ENCODE measurements at places on chromosomes 2 and 18.
A peak's percentile ranks its signal among the peaks of the same experiment; 100 is the strongest.

- ATAC-seq = peak; percentile 55
Measured at GRCh38 chr2:231674587-231675338, 33.6 kb upstream of the PTMA start.

DNA sequence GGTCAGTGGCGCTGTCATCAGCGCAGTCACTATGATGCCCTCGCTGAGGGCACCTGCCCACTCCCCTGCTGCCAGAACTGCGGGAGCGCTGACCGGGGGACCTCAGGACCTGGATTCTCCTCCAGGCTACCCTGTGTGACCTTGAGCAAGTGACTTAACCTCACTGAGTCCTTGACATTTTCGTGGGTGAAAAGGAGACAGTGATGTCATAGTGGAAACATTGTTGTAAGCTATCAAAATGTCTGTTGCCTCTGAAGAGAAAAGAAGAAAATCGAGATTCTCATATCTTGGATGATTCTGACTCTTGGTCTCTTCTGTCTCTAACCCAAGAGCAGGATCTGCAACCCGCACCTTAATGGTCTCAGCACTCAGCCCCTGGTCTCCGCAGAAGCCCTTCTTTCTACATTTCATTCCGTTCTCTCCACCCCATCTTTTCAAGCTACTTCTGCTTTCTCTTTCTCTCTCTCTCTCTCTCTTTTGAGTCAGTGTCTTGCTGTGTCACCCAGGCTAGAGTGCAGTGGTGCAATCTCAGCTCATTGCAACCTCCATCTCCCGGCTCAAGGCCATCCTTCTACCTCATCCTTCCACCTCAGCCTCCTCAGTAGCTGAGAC lies 978 bp upstream of the TUBA4A start:
- ATAC-seq = peak; percentile 1

GRCh38 chr2:213228638-213229037 lies 55.6 kb upstream of the SPAG16 start:
- no peak for ATAC-seq

GRCh38 chr2:32706815-32707579 lies 79.1 kb downstream of the TTC27 start:
- no peak for ATAC-seq

DNA sequence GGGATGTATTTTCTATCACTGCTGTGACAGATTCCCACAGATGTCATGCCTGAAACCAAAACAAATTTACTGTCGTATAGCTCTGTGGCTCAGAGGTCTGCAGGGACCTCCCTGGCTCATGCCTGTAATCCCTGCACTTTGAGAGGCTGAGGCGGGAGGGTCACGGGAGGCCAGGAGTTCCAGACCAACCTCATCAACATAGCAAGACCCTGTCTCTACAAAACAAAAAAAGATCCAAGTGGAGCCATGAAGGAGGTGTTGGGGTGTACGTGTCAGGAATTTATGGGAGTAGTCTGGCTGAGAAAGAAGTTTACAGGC lies 51.0 kb upstream of the FAHD2A start:
- ATAC-seq = no peak

DNA sequence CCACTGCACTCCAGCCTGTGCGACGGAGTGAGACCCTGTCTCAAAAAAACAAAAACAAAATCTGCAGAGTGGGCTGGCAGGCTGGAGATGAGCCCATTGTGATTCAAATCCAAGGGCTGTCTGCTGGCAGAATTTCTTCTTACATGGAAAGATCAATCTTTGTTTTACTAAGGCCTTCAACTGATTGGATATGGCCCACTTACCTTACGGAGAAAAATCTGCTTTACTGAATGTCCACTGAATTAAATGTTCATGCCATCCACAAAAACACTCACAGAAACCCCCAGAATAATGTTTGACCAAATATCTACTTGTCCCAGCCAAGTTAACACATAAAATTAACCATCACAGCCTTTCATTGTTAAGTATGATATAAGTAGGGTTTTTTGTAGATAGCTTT lies 8.3 kb upstream of the FMNL2 start:
- no peak for ATAC-seq

DNA sequence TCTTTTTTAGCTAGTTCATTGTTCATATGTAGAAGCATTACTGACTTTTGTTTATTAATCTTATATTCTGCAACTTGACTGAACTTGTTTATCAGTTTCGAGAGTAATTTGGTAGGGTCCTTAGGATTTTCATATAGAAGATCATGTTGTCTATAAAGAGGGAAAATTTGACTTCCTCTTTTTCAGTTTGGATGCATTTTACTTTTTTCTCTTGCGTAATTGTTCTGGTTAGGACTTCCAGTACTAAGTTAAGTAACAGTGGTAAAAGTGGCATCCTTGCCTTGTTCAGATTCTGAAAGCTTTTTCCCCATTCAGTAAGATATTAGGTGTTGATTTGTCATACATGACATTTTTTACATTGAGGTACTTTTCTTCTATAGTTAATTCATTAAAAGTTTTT lies 726.0 kb downstream of the KCNJ3 start:
- ATAC-seq = no peak

All from gastroesophageal sphincter (tissue), 4 donors.